Nucleus accumbens (tissue), 56 donors: ENCODE measurements at places on chromosomes 5 and 9.

DNA sequence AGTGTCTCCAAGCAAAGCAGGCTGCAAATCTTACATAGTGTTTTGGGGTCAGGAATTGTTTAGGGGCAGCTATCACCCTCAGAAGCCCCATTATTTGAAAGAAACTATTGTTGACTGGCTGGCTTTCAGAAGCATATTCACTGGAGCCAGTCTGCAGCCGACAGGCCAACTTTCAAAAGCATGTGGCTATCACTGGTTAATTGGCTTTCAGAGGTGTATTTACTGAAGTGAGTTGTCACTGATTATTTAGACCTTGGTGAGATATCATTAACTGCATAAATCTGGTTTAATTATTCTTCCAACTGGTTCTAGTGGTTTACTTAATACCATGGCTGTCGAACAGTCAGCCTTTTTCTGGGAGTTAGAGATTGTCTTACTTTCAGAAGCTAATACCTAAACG is 247.0 kb downstream of the CWC27 start:
- no peak for DNase-seq

GRCh38 chr5:181028032-181028819 is 11.8 kb upstream of the BTNL9 start:
- no peak for DNase-seq

- DNase-seq, result no peak
These were observed 1.7 kb upstream of the NTMT1 start for GRCh38 chr9:129624168-129624759.

- DNase-seq, result no peak
These were observed 786 bp upstream of the TSSK1B start for GRCh38 chr5:113435575-113435974.

DNA sequence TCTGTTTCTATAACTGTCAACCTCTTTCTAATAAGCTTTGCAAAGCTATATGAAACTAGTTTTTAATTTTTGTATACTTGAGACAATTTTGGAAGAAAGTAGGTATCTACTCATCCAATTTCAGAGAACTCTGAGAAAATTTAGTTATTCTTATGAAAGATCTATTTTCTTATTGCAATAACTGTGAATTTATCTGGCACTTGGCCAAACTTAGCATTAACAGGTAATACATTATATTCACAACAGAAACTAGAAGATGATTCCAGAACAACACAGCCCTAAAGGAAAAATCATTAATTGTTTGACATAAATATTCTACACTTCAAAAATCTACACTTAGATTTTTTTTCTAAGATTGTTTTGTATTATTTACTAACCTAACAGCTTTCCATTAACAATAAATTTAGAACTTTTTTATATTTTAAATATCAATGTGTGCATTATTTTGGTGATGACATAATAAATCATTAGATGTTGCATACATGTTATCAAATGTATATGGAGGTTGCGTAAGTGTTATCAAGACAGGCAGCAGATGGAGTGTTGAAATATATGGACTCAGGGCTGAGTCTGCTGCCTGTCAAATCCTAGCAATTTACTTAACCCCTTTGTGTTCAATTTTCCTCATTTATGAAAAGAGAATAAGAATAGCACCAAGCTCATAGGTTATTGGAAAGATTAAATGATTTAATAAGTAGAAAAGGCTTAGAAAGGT is 141.8 kb downstream of the MUSK start:
- no peak for DNase-seq

- DNase-seq, result no peak
These were observed 72.7 kb downstream of the DPYSL3 start for GRCh38 chr5:147437161-147437596.

DNA sequence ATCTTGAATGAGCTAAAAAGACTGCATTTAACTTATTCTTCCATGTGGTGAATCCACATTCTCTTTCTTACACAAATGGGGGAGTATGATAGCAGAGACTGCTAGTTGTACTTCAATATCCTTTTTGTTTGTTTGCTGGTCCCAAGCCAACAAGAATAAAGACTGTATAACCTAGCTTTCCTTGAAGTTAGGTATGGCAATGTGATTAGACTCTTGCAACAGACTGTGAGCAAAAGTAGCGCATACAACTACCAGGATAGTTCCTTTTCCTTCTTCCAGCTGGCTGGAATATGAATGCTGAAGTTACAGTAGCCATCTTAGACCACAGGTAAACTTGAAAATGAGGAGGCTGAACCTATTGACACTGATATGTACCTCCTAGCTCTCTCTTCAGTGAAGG is 17.9 kb upstream of the KIF2A start:
- DNase-seq, result no peak

DNA sequence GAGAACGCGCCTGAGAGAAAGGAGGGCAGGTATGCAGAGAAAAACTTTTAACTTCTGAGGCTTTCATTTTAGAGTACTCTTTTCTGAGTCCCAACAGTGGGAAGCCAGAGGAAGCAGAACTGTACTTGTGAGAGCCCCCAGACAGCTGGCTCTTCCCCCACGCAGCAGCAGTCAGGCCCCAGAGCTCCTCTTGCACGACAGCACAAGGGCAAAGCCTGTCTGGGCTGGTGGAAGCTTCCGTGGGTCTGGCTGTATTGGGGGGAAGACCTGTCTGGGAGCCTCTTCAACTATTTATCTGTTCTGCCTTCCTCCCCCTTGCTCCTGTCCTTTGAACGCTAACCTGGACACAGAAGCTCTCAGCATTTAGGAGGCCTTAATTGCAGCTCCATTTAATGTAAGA is 68.2 kb downstream of the THBS4 start:
- DNase-seq, result no peak

DNA sequence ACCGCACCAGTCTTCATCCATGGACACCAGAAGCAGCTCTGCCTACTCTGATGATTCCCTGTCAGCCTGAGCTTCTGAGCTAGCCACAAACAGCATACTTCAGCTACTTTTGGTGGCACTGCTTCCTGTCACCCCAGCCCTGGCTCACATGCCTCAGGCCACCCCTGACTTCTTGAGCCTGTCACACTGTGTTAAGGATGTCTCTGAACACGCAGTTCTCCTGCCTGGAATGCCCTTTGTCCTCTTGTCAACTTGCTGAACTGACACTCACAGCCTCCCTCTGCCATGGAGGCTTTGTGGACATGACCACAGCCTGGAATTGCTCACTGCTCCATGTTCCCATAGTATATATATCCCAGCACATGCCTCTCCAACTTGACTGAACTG is 7.2 kb downstream of the MACROH2A1 start:
- DNase-seq, result no peak

DNA sequence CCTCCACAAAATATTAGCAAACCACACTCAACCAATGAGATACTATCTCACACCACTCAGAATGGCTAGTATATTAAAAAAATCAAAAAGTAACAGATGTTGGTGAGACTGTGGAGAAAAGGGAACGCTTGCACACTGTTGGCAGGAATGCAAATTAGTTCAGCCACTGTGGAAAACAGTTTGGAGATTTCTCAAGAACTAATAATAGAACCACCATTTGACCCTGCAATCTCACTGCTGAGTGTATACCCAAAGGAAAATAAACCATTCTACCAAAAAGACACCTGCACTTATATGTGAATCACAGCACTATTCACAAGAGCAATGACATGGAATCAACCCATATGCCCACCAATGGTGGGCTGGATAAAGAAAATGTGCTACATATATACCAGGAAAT is 393.5 kb downstream of the PDE4D start:
- no peak for DNase-seq

DNA sequence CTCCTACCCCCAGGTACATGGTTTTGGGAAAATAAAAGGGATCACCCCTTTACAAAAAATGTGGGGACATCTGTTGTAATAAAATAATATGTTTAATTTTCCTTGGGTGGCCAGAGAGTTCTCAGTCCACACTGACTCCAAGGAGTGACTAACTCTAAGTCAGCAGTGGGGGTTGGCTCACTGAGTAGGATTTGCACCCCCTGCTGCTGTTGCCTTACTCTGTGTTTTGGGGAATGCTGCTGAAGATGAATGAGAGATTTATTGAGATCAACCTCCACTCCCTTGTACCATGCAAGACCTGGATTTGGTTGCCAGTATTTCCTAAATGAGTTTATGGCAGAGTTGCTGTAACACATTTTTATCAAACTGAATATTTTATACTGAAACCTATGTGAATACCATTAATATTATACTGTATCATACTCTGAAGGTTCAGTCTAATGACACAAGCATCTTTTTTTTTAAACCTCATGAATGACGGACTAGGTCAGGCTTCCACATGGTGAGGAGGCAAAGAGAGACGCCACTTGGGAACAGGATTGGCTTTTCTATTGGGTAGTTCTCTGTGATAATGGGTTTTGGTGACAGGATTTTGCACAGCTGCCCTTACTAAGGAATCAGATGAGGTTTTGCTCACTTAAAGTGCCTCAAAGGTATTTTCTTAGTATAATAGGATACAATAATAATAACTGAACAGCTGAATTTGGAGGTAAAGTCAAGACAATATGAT is 121.3 kb upstream of the OSMR start:
- no peak for DNase-seq

DNA sequence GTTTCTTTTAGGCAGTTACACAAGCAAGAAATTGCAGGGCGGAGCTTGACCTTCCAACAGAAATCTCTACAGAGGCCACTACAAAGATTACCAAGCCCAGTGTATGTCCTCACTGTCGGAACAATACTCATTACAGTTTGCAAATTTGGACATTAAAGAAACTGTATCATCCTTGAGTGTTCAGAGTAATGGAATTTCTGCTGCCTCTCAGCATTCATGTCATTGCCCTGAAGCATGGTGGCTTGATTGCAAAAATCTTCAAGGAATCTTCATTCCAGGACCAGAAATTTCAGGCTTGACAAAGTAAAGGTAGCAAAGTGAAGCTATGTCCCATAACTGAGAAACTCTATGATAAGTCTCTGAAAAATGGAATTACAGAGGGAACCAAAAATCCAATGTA is 134.6 kb upstream of the MAP3K1 start:
- DNase-seq, result no peak

DNA sequence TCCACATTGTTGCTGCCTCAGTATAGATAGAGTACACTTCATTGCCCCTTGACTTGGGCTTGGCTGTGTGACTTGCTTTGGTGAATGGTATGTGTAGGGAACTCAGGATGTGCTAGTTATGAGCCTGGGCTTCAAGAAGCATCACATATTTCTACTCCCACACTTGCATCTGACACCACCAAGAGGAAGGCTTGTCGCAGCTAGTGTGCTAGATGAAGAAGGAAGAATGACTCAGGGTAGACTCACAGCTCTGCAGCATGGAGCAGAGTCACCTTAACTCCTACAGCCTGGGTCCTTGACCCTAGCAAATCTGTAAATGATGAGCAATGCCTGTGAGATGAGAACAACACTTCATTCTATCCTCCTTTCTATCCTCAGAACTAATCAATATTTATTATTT is 261.8 kb downstream of the ASTN2 start:
- DNase-seq, result no peak

DNA sequence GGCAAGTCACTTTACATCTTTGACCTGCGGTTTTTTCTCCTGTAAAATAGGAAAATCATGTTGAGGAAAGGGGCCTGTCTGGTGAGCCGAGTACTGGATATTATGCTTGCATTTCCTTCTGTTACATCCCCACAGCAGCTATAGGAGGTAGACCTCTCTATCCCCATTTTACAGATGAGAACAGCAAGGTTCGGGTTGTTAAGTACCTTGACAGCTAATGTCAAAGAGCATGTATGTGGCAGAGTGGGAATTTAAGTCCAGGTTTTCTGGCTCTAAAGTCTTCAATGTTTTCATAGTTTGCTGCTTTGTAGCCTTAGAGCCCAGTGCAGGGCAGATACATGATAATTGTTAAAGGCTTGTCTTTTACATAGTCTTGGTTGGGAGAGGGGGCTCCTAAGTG is 2.8 kb downstream of the TMEM268 start:
- DNase-seq, result no peak

DNA sequence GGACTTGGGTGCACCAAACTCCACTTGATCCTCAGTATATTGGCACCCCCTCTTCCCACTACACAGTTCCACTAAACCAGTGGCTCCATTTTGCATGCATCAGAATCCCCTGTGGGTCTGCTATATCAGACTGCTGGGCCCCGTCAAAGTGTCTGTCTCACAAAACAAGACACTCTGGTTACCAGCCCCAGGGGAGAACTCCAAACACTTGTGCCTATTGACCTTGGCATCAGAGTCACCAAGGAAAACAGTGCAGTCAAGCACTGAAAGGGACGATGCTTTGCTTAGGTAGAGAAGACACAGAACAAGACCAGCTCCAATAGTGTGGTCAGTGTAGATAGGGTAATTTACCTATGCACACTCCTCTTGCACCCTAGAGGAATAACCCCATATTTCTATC is 205.8 kb upstream of the RAI14 start:
- DNase-seq, result no peak

- no peak for DNase-seq
These were observed 61.3 kb upstream of the MOCS2 start for GRCh38 chr5:53170746-53171349.

- no peak for DNase-seq
These were observed 30.3 kb upstream of the INSYN2B start for GRCh38 chr5:170010595-170010994.

DNA sequence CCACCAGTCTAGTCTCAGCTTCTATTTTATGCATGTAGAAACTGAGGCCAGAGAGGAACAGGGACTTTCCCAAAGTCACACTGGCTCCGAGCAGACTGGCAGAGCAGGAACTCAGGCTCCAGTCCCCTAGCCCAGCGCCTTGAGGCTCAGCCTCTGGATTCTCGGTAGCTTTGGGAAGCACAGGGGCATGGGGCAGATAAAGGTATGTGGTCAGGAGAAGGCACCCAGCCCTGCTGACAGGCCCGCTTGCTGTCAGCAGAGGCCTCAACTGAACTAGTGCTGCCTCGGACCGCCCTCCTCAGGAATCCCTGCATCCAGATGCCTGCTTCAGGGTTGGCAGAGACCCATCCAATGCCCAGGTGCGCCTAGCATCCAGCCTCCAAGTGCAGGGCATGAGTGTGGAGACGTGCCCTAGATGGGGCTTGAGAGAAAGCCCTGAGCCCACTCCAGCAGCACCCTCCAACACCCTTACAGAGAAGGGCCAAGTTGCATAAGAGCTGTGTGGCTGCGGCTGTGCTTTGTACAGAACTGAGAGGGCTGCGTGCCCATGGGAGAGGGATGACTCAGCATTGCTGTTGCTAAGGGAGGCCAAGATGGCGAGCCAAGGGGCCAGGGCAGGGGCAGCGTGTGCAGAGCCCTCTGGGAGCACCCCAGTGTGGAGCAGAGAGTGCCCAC is 168.6 kb downstream of the MACROH2A1 start:
- no peak for DNase-seq

GRCh38 chr5:170565072-170565471 is 61.3 kb downstream of the KCNIP1 start:
- peak; percentile 44 for DNase-seq

DNA sequence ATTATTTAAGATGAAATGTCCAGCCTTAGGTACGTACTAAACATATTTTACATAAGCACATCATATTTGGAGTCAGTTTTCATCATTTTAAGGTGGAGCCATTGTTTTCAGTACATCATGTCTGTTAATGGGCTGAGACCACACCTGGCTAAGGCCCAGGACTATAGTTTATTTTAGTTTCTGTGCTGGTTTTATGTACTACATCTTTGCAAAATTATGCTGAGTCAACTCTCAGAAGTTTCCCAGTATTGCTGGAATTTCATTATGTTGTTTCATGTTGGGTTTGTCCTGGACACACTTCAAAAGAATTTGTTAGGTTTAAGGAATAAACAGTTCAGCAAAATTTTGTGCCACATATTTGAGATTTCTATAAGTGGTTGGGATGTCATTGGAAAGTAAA is 171.2 kb downstream of the CCDC171 start:
- no peak for DNase-seq
